Esophagus mucosa (tissue), 1 donor: ENCODE measurements at places on chromosomes 11 and 22. TPM values are rescaled to one million over a fixed set of nuclear protein-coding genes. Genes with fewer than 3 reads are reported as not detected.

Gene CARD18
- total RNA-seq: 4.4 TPM

DNA sequence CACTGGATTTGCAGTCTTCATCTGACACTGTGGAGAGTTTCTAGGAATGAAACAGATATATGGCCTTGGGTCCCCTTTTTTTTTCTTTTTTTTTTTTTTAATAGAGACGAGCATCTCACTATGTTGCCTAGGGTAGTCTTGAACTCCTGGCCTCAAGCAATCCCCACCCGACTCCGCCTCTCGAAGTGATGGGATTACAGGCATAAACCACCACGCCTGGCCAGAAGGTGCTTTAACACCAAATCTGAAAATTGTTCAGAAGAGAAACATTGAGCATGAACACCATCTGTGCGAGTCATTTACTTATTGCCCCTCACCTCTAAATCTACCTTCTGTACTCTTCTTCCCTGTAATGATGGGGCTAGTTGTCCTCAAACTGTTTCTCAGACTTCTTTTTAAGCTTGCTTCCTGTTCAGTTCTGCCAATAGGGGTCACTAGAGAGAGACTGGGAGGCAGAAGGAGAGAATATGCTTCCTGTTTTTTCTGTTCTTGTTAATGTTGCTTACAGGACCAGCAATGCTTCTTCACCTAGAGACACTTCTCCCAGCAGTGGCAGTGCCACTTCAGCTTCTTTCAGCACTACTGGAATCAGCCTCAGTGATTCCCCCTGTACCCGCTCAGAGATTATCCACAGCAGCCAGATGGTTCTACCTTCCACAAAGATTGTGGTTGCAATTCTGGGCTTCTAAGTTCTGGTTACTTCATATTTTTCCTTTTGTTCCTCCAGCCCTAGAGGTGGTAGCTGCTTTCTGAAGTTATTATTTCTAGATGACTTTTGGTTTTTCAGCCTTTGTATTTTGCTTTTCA, 20.8 kb upstream of the ZBED5 start:
- ATAC-seq: peak; percentile 68

Gene C1QTNF4
- total RNA-seq: not detected

Gene RPL27A
- 1,154 TPM for total RNA-seq

Gene KBTBD3
- 3.1 TPM for total RNA-seq
